ENCODE measurements at places on chromosomes 2 and 18.

DNA sequence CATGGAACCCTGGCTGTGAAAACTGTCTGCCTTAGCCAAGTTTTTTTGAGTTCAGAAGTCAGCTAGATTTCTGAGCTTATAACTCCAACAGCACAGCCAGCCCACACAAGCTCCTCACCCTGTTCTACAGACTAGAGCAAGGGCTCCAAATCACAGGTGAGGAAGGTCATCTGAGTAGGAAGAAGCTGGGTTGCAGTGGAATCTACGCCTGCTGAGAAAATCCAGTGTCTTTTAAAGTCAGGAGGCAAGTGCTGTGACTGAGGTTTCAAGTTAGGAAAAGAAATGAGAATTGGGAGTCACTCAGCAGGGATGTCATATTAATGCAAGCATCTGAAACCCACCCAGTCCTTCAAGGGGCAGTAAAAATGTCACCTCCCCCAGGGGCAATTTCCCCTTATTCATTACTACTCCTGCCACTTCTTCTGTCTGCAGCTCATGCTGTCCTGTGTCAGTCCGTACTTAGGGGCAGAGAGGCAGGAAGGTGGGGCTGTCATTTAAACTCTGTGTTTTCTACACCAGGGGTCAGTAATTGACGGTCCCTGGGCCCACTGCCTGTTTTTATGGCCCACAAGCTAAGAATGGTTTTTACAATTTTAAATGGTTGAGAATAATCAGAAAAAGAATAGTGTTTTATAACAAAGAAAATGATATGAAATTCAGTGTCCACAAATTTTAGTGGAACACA, 551.1 kb downstream of the BCL11A start:
- no peak for DNase-seq

- peak; percentile 13 for DNase-seq
These were observed 69.2 kb downstream of the TRIP12 start for GRCh38 chr2:229852565-229852964.

GRCh38 chr2:26521913-26522180, 43.9 kb upstream of the OTOF start:
- no peak for DNase-seq

GRCh38 chr18:79515944-79516351, 120.2 kb downstream of the NFATC1 start:
- DNase-seq: no peak

GRCh38 chr2:88334418-88334817, 118.1 kb downstream of the FOXI3 start:
- DNase-seq: no peak

All from T-helper 2 cell (primary cell).